T-helper 17 cell (primary cell): ENCODE measurements at places on chromosomes 13 and 19.

DNA sequence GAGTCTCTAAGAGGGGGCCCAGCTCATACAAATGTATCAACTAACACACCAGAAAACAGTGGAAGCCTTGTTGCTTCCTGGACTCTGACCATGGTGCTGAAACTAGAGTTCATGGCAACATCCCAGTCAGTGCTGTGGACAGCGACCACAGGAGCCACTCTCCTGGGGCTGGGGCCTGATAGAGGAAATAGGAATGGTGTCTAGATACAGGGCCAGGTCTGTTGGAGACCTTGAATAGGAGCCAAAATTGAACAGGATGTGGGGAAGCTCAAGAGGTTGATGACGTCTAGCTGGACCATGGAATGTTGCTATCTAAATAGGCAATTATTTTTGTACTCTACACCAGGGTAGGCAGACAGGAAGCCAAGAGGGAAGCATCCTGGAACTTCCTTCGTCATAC, 21.7 kb downstream of the LILRB4 start:
- no peak for DNase-seq

DNA sequence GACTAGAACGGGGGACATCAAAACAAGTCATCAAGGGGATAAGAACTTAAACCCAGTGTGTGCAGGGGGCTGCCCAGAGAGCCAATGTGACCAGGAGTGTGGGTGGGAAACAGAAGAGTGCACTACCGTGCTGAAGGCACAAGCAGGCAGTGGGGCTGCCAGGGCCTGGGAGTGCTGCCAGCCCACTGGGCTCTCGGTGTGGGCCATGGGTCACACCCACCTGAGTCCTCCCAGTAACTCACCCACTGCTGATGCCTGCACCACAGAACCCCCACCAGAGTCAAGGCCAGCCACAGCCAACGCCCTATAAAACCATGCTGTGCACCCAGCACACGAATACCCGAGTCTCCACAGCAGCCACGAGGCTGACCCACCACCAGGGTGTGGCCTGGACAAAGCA, 8.5 kb downstream of the MED26 start:
- no peak for DNase-seq

DNA sequence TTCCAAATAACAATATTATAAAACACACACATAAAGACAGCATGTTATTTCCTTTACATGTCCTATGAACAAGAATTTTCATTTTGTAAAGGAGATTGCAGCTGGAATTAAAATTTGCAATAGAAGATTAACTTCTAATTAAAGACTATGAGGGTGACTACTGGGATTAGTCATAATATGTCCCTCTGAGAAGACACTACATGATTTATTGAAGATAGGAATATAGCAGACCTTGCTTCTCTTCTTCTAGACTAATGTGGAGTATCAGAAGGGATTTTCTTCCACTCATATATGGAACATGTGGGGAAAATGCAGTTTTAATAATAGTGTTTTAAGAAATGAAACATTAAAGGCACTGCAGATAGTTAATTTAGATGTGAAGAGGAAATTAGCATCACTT, 177.8 kb downstream of the NALCN start:
- no peak for DNase-seq

GRCh38 chr13:65414187-65414586, 1815.9 kb downstream of the PCDH9 start:
- no peak for DNase-seq

- DNase-seq: peak; percentile 45
These were observed 14.2 kb downstream of the ONECUT3 start for GRCh38 chr19:1767464-1767933.

GRCh38 chr19:42606660-42607351, 12.1 kb upstream of the CEACAM8 start:
- DNase-seq: peak; percentile 38

- DNase-seq: no peak
These were observed 449.3 kb downstream of the PCDH9 start for GRCh38 chr13:66780814-66781213.

- DNase-seq: no peak
These were observed 37.3 kb downstream of the SOX1 start for GRCh38 chr13:112103961-112104880.

GRCh38 chr13:98873377-98874028, 104.4 kb downstream of the DOCK9 start:
- no peak for DNase-seq

GRCh38 chr13:78659732-78660494, 958 bp upstream of the OBI1 start:
- DNase-seq: no peak

DNA sequence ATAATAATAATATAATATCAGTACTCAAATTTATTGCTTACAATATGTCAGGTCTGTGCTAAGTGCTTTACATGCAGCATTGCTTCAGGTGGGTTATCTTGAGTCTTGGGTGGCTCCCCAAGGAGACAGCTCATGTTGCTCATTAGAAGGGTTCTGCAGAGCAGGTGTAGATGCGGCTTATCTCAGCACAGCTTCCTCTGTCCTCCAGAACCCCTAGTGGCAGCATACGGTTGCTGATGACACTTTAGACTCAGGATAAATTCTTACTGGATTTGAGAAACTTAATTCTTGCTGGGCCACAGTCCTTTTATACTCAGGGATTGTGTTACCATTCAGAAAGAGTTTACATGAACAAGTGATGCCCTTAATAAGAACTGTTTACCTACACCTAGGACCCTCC, 8.9 kb downstream of the COG3 start:
- DNase-seq: no peak

GRCh38 chr13:85166891-85167290, 632.3 kb downstream of the SLITRK6 start:
- DNase-seq: no peak

DNA sequence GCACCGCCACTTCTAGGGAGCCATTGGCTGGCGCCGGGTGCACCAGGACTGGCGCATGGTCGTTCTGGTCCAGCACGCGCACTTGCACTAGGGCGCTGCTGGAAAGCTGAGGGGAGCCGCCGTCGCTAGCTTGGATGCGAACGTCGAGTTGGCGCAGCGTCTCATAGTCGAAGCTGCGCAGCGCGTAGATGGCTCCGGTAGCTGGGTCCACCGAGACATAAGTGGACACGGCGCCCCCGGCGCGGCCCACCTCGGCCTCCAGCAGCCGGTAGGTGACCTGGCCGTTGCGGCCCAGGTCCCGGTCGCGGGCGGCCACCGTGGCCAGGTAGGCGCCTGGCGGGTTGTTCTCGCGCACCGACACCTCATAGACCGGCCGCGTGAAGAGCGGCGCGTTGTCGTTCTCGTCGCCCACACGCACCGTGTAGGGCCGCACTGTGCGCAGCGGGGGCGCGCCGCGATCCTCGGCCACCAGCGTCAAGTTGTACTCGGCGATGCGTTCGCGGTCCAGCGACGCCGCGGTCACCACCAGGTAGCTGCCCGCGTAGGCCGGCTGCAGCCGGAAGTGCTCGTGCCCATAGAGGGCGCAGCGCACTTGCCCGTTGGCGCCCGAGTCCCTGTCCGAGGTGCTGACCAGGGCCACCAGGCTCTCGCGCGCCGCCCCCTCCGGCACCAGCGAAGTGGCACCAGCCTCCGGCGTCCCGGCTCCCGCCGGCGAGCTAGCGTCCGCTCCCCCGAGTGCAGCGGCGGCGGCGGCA, 1.7 kb downstream of the PCDH8 start:
- no peak for DNase-seq

- no peak for DNase-seq
These were observed 190.0 kb downstream of the MZT1 start for GRCh38 chr13:72537395-72537780.

GRCh38 chr13:78197231-78197630, 278.6 kb upstream of the EDNRB start:
- DNase-seq: no peak

GRCh38 chr13:73514208-73514607, 455.4 kb downstream of the KLF5 start:
- no peak for DNase-seq

- no peak for DNase-seq
These were observed 274.7 kb downstream of the SUCLA2 start for GRCh38 chr13:47726394-47726793.

DNA sequence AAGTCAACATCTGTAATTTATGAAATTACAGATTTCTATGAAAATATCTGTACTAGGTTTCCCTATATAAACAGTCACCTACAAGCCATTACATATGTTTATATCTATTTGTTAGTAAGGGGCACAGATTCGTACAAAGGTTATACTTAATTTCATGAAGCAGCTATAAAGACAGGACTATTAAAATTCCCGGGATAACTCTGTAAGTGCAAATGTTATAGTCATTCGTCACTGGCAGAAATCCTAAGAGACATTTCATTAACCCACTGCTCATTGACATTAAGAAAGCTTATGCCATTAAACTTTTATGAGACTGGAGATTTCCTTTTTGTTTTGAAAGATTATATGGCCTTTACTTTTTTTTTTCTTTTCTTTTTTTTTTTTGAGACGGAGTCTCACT, 122.9 kb downstream of the MYO16 start:
- DNase-seq: no peak

GRCh38 chr13:80131204-80131603, 209.7 kb downstream of the SPRY2 start:
- no peak for DNase-seq

DNA sequence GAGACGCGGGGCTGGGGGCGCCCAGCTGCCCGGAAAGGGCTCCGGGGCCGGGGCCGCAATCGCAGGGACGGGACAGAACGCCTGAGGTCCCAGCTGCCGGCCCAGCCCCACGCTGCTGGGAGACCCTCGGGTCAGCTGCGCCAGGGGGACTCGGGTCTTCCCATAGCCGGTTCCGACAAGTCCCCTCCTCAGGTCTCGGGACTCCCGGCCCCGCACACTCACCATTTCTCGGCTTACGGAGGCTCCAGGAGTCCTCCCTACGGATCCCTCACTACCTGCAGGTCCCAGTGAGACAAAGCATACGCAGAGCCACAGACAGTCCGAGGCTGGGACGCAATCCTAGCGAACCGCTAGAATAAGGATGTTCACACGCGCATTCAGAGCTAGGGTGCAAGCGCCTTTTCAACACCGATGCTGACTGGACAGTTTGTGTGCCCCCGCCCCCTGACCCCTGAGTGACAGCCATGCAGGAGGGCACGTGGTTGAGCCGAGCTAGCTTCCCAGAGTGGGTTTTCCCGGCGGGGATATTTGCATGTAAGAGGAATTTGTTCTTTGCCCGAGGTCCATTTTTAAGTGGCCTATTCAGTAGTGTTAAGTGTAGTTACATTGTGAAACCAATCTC, 13.6 kb downstream of the ZNF490 start:
- DNase-seq: no peak

GRCh38 chr13:68908879-68909278, 1198.7 kb upstream of the ATXN8OS start:
- DNase-seq: no peak

DNA sequence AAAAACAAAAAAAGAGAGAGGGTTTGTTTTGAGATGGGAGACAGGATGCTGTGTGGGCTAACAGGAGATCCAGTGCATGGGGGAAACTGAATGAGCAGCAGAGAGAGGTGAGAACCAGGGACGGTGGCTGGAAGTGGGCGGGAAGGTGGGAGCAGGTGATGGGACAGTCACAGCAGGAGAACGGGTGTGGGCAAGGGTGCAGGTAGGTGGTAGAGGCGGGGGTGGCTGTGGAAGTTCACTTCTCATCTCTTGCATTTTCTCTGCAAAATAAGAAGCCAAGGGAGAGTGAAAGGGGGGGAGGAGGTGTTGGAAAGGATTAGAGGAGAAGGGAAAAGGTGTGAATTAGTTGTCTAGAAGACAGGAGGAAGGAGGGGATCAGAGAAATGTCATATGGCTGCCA, 21.9 kb downstream of the FBXO17 start:
- no peak for DNase-seq

GRCh38 chr19:38657633-38658222, 10.3 kb downstream of the ACTN4 start:
- no peak for DNase-seq

DNA sequence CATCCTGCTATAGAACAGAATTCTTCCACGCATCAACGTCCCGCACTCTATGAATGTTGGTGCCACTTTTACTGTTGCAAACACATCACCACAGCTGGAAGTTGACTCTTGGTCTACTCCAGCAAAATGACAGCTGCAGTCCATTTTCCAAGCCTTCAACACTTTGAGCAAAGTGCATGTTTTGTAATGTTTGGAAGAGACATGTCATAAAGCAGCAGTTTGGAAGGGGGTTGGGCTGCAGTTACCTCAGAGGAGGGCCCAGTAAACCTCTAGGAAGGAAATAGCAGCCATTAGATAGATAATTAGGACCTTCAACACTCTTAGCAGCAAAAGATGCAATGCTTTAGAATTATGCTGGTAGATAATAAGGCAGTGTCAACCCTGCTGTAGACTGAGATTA, 323.6 kb downstream of the TDRD3 start:
- DNase-seq: no peak

- DNase-seq: no peak
These were observed 158.0 kb downstream of the VWA8 start for GRCh38 chr13:41802684-41803444.

- DNase-seq: no peak
These were observed 101.7 kb upstream of the SOX21 start for GRCh38 chr13:94813920-94814475.

DNA sequence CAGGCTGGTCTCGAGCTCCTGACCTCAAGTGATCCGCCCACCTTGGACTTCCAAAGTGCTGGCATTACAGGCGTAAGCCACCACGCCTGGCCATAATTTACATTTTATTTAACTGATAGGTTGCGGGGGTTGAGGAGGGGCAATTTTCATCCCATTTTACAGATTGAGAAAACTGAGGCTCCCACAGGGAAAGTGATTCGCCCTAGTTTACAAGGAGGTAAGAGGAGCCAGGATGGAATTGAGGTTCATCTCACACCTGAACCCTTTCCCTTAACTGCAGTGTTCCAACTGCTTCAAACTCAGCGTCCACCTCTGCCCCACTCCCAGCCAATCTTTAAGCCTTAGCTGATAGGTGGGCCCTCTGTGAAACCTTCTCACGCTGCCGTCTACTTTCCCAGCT, 4.0 kb upstream of the NAPA start:
- DNase-seq: no peak

DNA sequence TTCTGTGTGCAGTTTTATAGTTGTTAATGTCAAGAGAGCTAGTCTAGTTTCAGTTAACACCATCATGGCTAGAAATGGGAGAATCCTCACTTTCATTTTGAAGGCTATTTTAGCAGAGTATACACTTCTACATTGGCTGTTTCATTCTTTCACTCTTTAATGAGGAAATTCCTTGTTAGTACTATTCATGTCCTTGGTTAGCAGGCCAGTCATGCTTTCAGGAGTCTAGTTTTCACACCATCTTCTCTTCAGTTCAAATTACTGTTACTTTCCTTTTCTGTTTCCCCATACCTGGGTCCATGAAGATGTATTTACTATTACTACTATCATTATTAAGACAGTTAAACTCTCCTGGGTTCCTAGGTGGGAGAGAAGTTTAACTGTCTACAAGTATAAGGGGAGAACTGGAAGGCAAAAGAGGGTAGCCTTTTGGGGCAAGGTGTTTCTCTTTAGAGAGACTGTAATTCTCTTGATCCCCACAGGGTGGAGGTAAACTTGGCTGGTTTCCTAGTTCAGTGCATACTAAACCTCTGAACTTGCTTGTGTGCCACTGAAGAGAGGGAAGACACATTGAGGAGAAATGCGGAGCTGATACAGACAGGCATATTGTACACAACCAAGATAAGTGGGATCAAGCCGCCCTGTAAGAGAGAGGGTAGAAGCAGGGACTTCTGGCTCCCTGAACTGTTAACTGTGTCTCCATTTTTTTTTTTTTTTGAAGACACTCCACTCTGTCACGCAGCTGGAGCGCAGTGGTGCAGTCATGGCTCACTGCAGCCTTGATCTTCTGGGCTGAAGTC, 41.3 kb upstream of the IGFL4 start:
- DNase-seq: no peak
